Endothelial cell of umbilical vein (primary cell): ENCODE measurements at places on chromosomes 16 and 17.

DNA sequence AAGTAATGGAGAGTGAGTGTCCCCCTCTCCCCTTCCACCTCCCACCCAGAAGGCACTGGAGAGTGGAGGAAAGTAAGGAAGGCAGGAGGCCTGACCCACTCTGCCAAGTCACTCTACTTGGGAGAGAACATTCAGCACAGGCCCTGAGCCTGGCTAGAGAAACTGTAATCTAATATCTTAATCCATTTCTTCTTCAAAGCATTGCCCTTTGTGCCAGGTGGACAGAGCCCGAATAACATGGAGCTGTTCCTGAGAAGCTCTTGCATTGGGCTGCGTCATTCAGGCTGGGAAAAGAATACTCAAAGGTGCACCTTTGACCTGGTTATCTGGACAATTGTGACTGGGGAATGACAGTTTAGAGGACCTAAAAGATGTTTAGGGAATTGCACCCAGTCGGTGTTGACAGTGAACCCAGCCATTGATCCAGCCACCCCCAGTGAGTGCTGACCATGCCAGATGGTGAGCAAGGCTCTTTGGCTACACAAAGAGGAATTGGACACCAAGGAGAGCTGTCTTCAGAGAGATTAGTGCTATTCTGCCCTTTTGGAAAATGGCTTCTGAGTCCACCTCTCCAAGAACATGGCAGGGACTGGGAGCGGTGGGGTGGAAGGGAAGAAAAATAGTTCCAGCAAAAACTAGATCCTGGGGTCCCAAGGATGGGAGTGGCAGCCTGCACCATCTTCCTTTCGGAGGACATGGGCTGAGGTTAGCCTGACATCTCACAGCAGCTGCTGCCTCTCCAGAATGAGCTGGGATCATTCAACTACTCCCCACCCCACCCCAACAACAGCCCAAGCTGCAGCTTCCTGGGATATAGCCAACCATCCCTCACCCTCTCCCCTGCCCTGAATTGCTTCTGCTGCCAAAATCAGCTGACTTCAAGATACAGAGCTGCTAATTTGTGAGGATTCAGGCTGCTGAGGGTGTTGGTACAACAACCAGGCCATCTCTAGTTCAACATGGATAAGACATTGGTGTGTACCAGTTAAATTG, 11.6 kb upstream of the NOG start:
- DNase-seq, result no peak

- DNase-seq, result peak; percentile 47
Measured at GRCh38 chr17:4500191-4500571, 1.5 kb downstream of the SPNS2 start.

- DNase-seq, result no peak
Measured at GRCh38 chr17:60311936-60312335, 80.0 kb downstream of the USP32 start.

GRCh38 chr17:35809855-35810461, 674 bp downstream of the TAF15 start:
- DNase-seq, result peak; percentile 49

DNA sequence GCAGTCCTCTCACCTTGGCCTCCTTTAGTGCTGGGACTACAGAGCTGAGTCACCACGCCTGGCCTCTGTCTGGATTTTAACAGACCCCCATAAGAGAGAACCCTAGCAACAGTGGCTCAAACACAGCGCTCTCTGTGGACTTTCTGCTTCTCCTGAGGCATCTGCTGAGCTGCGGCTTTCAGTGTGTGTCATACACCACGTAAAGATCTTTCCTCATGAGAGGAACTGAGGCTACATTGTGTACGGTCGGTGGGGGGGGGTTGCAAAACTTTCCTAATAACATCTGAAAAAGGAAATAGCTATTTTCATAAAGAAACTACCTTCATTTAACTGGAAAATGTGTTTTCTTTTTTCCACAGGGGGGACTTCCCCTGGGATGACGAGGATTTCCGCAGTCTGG, 32.9 kb downstream of the DEF8 start:
- DNase-seq, result no peak

- no peak for DNase-seq
Measured at GRCh38 chr16:23848958-23849357, 13.2 kb downstream of the PRKCB start.

GRCh38 chr16:89084814-89085612, 8.6 kb upstream of the ACSF3 start:
- no peak for DNase-seq

DNA sequence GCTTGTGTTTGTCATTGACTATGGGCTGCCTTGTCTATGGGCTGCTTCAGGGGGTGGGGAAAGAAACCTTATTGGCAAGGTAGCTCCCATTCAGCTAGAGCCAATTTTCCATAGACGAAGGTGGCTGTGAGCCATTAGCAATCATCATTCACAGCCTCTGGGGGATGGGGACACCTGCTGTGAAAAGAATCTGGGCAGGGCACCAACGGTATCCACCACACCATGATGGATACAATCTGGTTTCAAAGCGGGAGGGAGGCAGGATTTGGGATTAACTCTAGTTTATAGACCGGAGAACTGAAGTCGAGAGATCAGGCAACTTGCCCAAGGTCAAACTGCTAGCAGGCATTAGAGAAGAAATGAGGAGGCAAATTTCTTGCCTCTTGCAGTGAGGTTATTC, 182.3 kb downstream of the SHISA9 start:
- DNase-seq, result no peak

- DNase-seq, result no peak
Measured at GRCh38 chr17:80388175-80388574, 26.8 kb upstream of the ENDOV start.

DNA sequence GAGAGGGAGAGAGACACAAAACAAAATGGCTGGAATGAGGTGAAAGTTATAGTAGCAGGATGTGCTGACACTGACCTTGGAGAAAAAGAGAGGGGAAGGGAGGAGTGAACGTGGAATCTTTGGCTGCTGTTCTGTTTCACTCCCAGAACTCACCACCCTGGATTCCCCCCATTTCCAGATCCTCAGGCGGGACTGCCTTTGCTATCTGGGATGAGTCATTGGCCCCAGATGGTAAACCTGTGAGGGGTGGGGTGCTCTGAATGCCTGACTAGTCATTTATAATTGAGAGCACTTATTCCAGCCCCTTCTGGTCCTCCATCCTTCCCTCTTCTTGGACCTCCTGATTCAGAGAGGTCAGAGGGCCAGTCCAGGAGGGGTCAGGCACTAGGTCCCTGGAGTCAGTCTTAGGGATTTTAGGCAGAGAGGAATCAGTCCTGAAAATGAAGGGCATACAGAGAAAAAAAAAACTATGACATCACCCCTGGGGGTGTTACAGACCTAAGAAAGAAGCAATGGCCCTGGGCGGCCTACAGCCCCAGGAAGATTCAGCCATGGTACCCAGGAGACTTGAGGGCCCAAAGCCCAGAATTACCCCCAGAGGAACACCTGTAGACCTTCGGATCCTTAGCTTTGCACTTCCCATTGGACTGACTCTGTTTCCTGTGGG, 2.2 kb upstream of the ZG16 start:
- DNase-seq, result no peak

- DNase-seq, result no peak
Measured at GRCh38 chr17:39200070-39200879, at the start of gene RPL19. TSS of gene RPL19 (plus strand) at chr17:39200283. CDS start at chr17:39200345, 62 bp downstream.

- DNase-seq, result no peak
Measured at GRCh38 chr17:2275722-2276121, 27.9 kb downstream of the SMG6 start.
